ENCODE measurements at places on chromosomes 5 and 9.

DNA sequence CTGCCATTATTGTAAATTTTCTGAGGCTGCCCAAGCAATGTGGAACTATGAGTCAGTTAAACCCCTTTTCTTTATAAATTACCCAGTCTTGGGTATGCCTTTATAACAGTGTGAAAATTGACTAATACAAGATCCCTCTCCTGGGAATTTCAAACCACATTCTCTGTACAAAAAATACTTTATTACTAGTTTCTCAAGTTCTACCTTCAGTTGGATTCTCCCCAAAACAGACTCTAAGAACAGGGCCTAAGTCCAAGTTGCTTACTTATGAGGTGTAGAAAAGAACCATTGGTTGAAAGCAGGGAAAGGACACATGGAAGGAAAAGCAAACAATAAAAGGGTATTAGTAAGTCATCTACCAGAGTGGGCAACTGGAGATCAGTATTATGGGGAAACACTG lies 343.2 kb downstream of the TMEM232 start:
- DNase-seq: no peak

GRCh38 chr5:97670447-97670846 lies 487.4 kb upstream of the RIOK2 start:
- no peak for DNase-seq

DNA sequence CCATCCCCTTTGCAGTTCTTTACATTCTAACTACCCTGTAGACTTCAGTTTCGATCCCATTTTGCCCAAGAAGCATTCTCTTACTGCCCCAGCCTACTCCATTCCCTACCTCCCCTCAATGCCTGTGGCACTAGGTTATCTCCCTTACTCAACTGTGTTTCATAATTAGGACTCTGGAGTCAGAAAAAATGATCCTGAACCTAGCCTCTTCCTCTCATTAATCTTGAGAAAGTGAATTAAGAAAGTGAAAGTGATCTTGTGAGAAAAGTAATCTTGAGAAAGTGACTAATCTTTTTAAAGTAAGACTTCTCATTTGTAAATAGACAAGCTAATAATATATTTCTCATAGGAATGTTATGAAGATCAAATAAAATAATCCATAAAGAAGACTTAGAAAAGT lies 444.0 kb upstream of the TRPC7 start:
- no peak for DNase-seq

GRCh38 chr9:136697146-136697820 lies 10.0 kb upstream of the AGPAT2 start:
- no peak for DNase-seq

- no peak for DNase-seq
These were observed 312.0 kb upstream of the EDIL3 start for GRCh38 chr5:84696651-84697050.

GRCh38 chr9:1087120-1087881 lies 37.1 kb downstream of the DMRT2 start:
- DNase-seq: no peak

DNA sequence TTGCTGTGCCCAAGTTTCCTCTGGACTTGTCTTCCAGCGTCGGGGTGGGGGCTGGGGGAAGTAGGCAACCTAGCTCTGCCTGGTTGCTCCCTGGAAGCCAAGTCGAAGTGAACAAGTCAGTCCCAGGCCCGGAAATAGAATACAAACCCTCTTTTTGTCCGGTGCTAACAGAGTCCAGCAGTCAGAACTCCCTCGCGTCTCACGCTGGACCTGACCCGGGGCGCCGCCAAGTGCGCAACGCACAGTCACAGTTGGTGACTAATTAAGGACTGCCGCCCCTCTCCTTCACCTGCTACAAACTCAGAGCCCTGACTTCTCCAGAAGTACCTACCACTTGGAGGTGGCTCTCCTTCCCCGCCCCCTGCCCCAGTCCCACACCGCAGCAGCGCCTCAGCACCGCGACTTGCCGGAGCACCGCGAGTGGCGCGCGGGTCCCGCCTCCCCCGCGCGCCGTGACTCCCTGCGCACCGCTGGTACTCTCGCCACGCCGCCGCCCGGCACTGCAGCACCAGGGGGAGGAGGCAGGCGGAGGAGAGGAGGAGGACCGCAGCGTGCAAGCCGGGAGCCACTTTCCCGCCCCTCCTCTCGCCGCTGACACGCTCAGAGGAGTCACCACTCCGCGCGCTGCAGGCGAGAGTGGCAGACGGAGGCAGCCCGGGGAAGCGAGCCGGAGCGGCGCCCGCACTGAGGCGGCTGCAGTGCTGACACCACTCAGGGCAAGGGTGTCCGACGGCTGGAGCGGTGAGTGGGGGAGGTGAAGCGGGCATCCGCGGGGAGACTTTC lies at the start of gene SV2C:
Gene SV2C (plus strand): TSS at position 612 of the 783 bp plus-strand sequence. CDS start 48,368 bp downstream, outside the sequence.
- no peak for DNase-seq

DNA sequence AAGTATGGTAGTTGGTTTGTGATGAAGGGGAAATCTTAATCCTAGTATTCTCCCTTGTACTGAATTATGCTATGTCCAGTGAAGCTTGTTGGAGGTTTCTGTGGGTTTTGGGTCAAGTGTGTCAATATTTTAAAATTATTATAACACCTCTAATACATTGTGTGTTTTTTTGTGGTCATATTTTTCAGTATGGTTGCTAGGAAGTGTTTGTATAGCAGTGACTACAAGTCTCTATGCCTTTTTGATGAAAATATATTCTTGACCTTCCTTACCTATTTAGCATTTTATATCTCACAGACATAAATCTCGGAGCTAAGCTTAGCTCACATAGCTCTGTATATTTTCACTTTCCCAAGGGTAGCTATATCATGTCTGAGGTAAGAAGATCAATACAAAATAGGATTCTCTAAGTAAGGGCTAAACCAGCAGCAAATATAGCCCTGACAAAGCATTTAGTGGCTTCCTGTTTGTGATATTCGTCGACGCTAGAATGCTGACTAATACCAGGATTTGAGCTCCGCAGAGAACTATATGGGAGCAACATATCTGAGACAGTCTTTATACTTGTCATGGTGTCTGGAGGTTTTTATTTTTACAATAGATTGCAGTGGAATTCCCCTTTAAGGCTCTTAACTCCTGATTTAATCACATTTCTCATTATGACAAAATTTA lies 82.3 kb downstream of the MACIR start:
- DNase-seq: no peak

DNA sequence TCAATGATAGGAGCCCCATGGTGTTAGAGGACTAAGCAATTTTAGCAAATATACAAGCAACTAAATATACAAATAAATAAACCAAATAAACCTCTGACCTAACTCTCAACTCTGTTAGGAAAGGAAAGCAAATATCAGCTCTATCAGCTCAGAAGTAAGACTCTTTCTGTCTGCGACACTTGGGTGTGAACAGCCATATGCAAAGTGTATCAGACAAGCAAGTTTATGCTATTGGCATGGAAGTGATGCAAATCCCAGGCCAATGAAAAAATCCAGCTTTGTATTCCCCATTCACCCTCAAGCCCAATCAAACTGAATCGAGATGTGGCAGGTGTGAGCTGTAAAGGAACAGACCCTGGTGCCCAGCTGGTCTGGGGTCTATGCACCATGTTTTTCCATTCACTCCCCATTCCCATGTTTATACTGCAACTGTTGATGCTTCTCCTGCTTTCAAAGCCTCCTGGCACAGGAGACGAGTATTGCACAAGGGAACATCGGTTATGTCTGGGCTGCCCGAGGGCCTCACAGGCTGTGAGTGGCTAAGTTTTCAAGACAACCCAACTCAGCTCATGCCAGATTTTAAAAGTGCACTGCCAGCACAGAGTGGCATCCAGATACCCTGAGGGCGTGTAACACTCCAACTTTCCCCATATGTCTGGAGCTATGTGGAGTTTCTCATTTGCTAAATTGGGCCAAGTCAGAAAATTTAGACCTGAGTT lies 73.1 kb downstream of the FEM1C start:
- DNase-seq: no peak

- no peak for DNase-seq
These were observed 497.6 kb upstream of the CD180 start for GRCh38 chr5:67693956-67694809.

DNA sequence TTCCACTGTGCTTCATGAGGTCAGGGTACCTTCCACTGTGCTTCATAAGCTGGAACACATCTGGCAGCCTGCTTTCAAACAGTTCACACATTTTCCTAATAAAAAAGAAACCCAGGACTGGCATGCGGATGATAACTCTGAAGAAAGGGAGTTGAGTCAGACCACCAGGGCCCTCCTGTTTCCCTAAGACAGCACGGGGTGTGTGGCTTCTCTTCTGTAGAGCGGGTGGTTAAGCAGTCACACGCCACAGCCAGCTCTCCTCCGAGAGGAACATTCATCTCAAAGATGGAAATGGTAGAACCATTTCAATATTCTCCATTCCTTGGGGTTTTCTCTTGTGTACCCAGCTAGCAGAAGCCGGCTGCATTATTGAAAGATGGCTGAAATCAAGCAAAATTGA lies 128.1 kb upstream of the LMX1B start:
- no peak for DNase-seq

DNA sequence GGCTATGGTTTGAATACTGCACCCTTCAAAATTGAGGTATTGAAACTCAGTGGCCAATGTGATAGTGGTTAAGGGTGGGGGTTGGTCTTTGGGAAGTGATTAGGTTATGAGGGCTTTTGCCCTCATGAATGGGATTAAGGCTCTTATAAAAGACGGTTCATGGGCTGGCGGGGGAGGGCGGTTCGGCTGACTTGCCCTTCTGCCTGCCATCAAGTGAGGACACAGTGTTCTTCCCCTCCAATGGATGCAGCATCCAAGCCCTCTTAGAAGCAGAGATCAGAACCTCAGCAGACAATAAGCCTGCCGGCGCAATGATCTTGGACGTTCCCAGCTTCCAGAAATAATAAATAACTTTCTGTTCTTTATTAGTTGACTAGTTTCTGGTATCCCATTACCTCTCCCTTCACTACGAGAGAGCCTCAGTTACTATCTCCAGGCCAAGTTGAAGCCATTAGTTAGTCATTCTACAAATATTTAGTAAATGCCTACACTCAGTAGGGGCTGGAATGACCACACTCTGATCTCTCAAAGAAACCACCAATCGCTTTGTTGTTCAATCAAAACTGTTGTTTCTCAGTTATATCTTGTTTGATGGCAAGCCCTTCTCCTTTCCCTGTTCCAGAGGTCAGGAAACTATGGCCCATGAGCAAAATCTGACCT lies 219.3 kb downstream of the TSSK1B start:
- no peak for DNase-seq

DNA sequence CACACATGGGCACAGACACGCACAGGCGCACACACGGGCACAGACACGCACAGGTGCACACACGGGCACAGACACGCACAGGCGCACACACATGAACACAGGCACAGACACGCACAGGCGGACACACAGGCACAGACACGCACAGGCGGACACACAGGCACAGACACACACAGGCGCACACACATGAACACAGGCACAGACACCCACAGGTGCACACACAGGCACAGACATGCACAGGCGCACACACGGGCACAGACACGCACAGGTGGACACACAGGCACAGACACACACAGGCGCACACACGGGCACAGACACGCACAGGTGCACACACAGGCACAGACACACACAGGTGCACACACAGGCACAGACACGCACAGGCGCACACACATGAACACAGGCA lies 312.8 kb upstream of the IRX1 start:
- no peak for DNase-seq

GRCh38 chr9:125486576-125486975 lies 220.4 kb downstream of the MAPKAP1 start:
- no peak for DNase-seq

- no peak for DNase-seq
These were observed 125.4 kb downstream of the ATPSCKMT start for GRCh38 chr5:10124287-10124686.

DNA sequence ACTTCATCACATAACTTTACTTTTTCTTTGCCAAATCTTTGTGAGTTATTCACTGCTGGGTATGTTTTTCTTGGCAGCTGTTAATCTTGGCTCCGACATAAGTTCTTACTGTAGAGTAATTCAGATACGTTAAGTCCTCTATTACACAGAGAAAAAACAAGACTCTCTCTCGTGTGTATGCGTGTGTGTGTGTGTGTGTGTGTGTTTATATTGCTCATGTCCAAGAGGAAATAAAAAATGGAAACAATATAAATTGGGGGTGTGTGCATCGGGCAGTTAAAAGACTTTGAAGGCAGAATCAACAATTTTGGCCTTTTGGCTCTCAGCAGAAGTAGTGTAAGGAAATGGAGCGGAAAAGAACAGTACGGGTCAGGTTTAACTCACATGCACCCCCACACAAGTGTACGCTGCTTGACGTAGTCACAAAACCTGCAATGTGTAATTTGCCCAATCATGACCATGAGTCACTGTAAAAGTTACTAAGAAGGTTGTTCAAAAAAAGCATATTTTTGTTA lies 67.2 kb upstream of the IFNE start:
- DNase-seq: no peak

DNA sequence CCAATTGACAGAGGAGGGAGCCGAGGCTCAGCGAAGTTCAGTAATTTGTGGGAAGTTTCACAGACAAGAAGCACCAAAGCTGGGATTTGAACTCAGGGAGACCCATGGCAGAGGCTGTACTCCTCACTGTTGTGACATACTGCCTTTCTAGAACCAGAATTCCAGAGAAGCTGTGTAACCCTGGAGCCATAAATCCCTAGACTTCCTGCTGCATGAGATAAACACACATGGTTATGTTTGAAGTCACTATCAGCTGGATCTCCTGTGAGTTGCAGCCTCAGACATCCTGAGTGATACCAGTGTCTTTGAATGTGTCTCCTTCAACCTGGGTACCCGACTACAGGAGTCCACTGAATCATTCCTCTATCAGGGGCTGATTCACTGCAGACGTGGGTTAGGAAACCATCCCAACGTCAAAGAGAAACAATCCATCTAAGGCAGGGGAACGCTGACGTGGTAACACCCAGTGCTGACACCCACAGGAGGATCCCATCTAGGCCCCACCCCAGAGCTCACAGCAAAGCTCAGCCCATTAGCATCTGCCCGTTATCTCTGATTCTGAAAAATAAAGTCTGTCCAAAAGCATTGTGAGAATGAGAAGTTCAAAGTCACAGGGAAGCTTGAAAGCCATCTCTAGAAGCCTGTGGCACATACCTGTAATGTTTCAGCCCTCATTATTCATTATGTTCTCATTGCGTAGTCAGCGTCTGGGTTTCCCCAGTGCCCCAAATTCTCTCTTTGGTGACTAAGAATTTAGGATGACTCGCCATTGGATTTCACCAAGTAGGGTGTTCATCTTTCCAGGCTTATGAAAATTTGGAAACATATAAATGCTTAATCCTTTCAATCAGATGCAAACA lies 36.3 kb upstream of the BASP1 start:
- DNase-seq: no peak

DNA sequence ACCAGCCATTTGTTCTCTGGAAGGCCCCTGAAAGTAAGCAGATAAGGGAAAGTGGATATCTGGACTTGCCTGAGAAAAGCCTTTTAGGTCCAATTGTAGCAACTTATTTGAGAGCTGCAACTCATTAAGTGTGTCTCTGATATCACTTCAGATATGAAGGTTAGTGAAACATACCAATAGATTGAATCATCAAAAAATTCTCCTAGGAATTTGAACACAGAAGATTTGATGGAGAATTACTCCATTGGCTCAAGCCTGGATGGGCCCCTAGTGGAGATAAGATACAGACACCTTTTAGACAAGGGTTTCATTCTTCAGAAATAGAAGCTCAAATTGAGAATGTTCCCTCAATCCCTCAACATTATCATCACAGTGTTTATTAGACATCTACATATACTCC lies 356.7 kb downstream of the NDUFS4 start:
- no peak for DNase-seq

Data from activated CD4-positive, alpha-beta T cell treated with anti-CD3 and anti-CD28 coated beads for 4 hours (primary cell).